ENCODE measurements at places on chromosomes 1 and 21.

DNA sequence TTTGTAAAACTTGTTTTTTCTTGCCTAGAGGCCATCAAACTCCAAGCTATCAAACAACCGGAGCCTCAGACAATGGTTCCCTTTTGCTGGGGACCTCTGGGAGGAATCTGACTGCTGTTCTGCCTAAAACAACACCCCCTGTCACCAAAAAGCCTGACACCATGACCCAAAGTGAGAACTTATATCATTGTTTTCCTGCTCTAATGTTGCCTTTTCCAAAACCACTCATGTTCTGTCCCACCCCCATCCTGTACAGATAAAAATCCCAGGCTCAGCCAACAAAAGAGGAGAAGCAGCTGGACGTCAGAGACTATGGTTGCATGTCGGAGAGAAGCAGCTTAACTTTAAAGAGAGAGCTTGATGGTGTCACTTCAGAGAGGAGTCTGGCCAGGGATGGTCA lies 327.2 kb upstream of the CXADR start:
- no peak for DNase-seq

DNA sequence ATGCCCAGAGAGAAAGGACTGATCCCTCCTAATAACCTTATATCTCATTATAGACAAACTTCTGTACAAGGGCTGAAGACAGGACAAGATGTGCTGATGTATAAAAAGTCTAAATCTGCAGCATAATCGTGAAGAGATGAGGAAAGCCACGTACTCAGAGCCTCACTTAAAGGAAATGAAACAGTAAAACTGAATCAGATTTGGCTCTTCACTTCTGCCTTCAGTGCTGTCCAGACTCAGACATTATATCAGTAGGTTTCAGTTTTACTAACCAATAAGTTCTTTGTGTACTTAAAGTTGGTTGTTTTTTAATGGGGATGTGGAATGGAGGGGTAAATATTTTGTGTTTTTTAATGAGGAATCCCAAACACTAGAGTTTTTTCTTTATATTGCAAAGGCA lies 45.3 kb upstream of the RGS1 start:
- DNase-seq: no peak

GRCh38 chr21:41726970-41727783 lies 39.7 kb downstream of the RIPK4 start:
- DNase-seq: no peak

DNA sequence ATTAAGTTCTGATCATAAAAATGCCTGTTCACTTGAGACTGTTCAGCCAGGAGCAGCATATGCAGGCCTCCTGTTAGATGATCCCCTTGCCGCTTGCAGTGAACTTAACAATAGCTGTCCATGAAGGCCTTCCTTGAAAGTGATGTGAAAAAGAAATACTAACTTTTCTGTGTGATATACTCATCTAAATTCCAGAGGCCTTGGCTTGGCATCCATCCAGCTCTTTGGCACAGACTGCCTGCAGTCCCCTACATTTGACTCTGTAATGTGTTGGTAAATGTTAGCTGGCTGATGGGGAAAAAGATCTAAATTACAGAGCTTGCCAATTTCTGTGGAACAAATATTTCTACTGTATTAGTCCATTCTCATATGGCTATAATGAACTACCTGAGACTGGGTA lies 73.7 kb downstream of the KCNK2 start:
- DNase-seq: no peak

DNA sequence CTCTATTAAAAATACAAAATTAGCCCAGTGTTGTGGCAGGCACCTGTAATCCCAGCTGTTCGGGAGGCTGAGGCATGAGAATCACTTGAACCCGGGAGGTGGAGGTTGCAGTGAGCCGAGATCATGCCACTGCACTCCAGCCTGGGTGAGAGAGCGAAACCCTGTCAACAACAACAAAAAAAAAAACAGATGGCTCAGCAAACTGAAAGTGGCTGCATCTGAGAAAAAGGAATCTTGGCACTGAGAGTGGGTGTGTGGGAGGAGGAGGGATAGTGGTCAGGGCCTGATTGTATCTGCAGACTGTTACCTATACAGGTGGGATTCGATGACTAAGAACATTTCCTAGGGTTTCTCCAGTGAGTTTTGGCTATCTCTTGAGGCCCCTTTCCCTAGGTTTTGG lies 122.2 kb upstream of the BARHL2 start:
- DNase-seq: no peak

DNA sequence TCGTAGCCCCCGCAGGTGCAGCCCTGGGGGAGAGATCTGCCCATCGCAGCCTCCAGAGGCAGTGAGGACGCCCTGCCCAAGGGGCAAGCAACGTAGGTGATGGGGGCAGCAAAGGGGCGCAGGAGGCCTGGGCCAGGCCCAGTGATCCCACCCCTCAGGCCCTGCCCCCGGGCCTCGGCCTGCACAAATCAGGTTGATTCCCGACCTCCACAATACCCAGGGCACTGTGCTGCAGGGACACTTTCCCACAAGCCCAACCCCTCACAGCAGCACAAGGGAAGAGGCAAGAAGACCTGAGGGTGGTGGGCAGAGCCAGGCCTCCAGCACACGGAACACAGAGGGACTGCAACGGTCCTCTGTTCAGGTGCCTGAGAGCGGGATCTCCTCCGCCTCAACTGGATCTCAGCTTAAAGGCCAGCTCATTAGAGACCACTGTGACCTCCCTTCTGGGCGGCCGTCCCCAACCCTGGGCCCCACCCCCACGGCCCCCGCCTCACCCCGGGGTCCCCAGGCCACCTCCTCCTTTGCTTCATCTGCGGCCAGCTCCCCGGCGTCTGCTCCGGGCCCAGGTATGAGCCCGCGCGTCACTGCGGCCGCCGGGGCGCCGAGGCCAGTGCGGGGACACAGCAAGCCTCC lies 812 bp upstream of the ARF1 start:
- DNase-seq: no peak

DNA sequence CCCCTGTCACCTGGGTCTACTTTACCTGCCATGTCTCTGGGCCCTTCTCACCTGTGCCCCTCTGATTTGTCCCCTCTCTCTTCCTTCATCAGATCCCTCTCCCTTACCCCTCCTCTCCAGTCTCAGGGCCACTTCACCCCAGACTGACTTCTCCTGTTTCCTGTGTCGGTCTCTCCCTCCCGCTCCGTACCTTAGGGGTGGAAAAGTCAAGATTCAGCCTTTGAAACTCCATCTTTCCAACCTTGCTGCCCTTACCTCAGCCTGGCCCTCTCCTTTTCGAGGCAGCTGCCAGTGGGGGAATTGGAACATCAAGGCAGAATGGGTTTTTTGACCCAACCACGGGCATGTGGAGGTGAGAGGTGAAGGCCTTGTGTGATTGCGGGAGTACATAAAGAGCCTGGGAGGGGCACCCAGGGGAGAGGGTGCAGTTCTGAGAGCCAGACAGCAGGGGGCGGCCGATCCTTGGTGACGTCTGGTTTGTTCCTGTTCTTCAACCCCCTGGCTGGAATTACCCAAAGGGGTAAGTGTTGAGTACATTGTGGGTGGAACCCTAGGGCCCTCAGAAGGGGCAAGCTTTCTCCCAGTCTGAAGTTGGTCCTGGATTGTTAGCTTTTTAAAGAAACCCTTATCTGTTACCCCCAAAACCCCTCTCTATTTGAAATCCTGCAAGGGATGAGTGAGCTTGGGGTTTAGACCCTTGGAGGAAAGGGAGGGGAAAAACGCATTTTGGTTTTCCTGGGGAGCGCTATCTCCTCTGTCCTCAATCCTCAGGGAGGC lies 12.3 kb upstream of the DMBX1 start:
- peak; percentile 86 for DNase-seq

- no peak for DNase-seq
Measured at GRCh38 chr1:39720094-39720999, 18.3 kb upstream of the PPIE start.

DNA sequence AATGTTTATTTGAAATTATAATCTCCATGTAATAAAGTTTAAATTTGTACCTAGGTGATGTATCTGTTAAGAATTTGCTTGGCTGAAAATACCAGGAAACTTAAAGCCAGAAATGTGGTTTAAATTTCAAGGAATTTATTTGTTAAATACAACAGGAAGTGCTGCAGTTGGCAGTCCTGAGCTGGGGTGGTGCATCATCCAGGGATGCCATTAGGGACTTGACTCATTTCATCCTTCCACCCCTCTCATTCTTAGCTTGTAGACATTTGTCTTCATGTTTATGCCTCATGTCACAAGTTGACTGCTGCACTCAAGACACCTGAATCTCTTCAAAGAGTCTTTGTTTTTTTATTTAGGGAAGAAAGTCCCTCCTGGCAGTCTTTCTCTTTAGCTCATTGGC lies 175.9 kb downstream of the LHX8 start:
- no peak for DNase-seq

DNA sequence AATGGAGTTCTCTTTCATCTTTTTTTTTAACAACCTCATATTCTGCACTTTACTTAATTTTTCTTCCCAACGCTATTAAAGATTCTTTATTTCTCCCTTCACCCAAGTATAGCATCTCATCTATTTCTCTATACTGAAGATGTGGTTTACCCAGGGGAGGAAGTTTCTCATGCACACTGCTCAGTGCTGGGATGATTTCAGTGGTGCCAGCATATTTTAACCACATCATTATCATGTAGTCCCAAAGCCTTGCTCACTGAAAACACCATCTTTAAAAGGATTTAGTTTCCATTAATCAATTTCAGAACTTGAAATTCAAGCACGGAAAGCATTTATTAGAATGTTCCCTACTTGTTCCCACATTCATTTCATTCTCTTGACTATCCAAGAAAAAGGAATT lies 725.7 kb downstream of the USP25 start:
- no peak for DNase-seq

- DNase-seq: no peak
Measured at GRCh38 chr1:248923352-248924338, 17.6 kb downstream of the PGBD2 start.

DNA sequence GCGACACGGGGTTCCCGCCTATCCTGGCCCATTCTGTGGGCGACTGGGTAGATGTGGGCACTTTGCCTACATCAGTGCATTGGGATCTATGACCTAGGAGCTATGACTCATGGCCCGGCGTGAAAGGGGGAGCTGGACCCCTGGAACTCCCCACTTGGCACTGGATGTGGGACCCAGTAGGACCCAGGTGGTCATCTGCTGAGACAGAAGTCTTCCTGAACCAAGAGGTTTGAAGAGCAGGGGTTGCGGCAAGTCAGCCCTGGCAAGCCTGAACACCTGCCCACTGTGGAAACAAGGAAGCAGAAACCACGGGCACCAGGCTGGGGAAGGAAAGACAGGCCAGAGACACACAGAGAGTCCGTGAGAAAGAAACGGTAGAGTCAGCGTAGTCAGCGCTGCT lies 656.7 kb downstream of the AJAP1 start:
- DNase-seq: no peak

DNA sequence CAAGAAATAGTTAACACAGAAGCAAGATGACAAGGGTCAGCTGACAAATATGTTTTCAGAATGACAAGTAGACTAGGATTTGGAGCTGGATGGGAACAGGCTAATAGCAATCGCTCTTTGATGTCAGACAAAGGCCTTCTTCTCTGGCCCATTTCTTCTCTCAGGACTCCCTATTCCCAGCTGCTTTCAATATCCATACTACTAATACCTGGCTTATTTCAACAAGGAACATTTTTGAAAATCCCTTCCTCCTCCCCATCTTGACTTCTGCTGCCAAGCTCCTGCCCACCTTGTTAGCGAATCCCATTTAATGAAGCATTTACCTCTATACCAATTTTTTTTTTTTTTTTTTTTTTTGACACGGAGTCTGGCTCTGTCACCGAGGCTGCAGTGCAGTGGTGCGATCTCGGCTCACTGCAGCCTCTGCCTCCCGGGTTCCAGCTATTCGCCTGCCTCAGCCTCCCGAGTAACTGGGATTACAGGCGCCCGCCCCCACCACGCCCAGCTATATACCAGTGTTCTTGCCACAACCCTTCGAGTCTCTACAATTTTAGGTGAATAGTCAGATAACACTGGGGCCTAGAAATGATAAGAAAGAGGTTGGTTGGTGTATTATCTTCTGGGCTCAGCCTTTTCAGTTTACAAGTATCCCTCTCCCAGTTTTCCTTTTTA lies 68.4 kb downstream of the MACF1 start:
- no peak for DNase-seq

DNA sequence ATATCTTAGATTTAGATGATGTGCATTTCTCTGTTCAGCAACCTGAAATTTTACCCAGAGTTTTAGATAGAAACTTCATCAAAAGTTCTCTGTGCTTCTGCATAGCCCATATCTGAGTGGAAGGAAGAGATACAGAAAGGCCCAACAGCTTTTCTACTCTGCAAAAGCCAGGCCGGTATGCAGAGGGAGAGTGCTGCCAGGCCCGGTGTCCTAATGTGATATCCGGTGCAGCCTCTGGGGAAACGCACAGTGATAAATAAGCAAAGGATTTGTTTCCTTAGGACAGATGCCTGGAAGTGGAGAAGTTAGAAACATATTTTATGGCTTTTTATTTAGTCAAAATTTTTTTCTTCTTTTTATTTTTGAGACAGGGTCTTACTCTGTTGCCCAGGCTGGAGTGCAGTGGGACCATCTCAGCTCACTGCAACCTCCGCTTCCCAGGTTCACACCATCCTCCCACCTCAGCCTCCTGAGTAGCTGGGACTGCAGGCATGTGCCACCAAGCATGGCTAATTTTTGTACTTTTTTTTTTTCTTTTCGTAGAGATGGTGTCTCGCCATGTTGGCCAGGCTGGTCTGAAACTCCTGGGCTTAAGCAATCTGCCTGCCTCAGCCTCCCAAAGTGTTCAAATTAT lies 145.8 kb downstream of the PATJ start:
- DNase-seq: no peak

DNA sequence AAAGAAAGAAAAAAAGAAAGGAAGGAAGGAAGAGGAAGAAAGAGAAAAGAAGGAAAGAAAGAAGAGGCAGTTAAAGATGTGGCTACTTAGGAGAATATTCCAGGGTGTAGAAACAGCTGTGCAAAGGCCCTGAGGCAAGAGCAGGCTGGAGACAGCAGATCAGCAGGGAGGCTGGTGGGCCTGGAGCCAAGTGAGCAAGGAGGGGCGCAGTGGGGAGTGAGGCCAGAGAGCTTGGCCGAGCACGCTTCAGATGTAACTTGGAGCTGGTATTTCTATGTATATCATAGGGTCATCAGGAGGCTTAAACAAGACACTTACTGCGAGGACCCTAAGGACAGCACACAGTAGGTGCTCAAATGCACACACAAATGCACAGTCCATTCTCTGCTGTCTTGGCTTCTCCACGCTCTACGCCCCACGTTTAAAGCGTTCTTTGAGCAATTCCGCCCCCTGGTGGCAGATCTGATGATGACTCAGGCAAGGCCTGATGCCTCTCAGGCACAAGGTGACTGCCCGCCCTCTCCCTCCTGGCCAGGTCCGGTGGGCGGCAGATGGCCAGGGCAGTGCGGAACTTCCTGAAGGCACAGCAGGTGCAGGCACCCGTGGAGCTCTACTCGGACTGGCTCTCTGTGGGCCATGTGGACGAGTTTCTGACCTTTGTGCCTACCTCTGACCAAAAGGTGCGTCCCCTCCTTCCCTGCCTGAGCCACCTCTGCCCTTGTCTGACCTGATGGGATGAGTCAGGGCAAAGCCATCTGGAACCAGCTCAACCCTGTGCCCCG lies 11.9 kb upstream of the PADI3 start:
- DNase-seq: peak; percentile 92

- DNase-seq: no peak
Measured at GRCh38 chr21:36509973-36510664, 30.2 kb upstream of the CLDN14 start.
